ENCODE measurements at places on chromosomes 6 and 20.

DNA sequence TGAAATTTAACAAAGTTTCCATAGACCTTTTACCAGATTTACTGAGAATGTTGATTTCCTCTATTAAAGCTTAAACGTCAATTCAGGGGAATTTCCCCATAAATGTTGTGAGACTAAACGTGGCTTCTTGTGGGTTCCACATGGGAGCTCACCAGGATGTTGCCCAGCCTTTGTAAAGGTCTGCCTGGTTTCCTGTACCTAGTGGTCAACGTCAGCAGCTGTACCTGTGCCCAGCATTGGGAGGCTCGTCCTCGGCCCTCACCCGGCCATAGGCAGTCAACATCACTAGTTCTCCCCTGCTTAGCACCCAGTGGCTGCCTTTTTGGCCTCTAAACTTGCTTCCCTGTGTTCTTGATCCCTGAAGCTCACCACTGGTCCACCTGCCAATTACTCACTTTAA is 22.1 kb upstream of the CD83 start:
- DNase-seq: no peak
- H3K27me3 ChIP-seq: no peaks in the 10 kb centered on the region
- no peak overlapping the region for H3K4me3 ChIP-seq

GRCh38 chr20:59253325-59253724 is 47.1 kb upstream of the EDN3 start:
- H3K4me1 ChIP-seq: no peaks in the 10 kb centered on the region
- no peak for DNase-seq
- H3K4me3 ChIP-seq: no peak overlapping the region
- H3K27ac ChIP-seq: no peak overlapping the region
- no peaks in the 10 kb centered on the region for H3K27me3 ChIP-seq

DNA sequence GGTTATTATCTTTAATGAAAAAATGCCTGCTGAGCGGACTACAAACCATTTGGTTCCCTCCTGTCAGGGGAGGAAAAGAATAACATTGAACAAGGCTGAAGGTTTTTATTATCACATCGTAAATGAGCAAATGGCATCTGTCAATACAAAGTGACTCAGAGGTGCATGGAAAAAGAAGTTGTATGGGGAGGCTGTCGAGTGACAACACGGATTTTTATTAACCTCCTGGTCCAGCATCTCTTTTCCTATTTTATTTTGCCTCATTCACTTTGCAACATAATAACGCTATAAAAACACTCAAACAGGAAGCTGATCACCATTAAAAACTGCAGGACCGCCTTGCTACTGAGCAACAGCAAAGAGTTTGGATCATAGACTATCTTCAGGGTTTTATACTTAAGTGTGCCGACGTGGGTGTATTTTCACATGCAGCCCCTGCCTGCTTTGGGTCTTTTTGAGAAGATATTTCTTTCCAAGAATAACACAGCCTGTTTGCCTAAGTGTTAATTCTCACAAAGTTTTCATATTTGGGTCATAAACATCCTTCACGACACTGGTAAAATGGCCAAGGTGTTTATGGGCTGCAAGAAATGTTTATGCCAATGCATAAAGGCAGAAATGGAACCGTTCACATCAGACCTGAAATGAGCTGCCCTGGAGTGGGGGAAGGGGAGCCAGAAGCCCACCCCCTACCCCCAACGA is 132.1 kb upstream of the SALL4 start:
- no peaks in the 10 kb centered on the region for H3K36me3 ChIP-seq
- H3K4me3 ChIP-seq: no peak overlapping the region
- H3K27ac ChIP-seq: no peak overlapping the region
- DNase-seq: no peak
- H3K4me1 ChIP-seq: peaks cover 3% of the 10 kb centered on the region
- no peaks in the 10 kb centered on the region for H3K27me3 ChIP-seq

DNA sequence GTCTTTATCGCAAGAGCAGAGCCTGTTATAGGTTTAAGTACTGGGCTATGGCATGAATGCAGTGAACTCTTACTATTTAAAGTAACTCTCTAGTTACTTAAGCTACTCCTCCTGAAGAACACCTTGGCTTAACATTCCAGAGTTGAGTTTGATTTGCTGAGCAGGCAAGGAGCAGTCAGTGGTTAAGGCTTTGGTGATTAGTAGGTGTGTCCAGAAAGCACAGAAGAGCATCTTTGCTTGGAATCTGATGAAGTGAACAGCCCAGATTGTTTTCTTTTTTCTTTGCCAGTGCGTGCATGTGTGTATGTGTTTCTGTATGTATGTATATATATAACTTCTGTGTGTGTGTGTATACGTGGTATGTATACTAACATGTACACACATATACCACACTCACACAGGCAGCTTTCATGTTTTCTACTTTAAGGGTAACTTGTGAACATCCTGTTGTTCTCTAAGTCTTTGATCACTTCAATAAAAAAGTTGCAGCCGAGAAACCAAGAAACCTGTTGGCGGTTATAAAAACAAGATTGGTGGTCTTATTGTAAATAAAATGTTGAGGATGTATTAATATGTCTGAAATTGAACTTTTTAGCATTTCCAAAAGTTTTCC is 56.2 kb upstream of the TULP4 start:
- no peak for DNase-seq
- H3K27me3 ChIP-seq: no peaks in the 10 kb centered on the region
- H3K27ac ChIP-seq: no peak overlapping the region
- no peaks in the 10 kb centered on the region for H3K4me1 ChIP-seq
- H3K36me3 ChIP-seq: no peaks in the 10 kb centered on the region

DNA sequence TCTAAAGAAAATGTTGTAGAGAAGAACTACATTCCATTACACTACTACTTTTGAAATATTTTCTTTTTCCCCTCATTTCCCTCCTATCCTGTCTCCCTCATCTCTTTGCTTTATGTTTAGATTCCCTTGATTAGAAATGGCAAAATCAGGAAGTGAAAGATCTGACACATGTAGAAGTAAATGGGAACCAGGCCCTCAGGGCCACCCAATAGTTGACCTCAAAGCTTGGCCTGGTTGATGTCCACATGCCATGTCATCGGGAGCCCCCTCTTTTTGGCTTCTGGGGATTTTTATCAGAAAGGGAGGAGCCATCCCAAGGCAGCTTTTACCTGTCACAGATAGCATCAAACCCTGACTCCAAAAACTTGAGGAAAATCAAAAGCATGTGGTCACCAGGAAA is 168.3 kb upstream of the ECI2 start:
- H3K27me3 ChIP-seq: no peaks in the 10 kb centered on the region
- no peaks in the 10 kb centered on the region for H3K4me1 ChIP-seq
- H3K27ac ChIP-seq: no peak overlapping the region
- no peaks in the 10 kb centered on the region for H3K36me3 ChIP-seq
- no peak overlapping the region for H3K4me3 ChIP-seq

- no peak for DNase-seq
- no peaks in the 10 kb centered on the region for H3K27me3 ChIP-seq
- H3K27ac ChIP-seq: no peak overlapping the region
- H3K4me1 ChIP-seq: no peaks in the 10 kb centered on the region
Observed at GRCh38 chr6:11016452-11016851, 27.7 kb downstream of the ELOVL2 start.

- H3K27ac ChIP-seq: no peak overlapping the region
- no peaks in the 10 kb centered on the region for H3K4me1 ChIP-seq
- no peak overlapping the region for H3K4me3 ChIP-seq
- no peaks in the 10 kb centered on the region for H3K27me3 ChIP-seq
Observed at GRCh38 chr6:162751211-162751859, 23.6 kb downstream of the PACRG start.

DNA sequence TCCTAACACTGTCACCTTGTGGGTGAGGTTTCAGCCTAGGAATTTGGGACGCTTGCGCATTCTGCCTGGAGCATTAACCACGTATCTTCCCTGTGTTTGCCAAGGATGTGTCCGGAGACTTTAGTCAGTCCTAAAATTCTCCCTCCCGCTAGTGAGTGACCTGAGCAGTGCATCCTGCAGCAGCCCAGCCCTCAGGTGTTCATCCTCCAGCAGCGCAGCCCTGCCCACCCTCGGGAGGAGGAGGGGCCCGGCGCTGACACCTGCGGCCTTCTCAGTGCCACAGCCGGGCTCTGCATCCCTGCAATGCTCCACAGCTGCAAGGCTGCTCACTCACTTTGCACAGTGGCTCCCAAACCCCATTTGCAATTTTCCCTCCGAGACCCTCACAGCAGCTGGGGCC is 79.5 kb downstream of the ERMARD start:
- DNase-seq: no peak
- peaks cover 2% of the 10 kb centered on the region for H3K27me3 ChIP-seq
- no peak overlapping the region for H3K4me3 ChIP-seq
- H3K36me3 ChIP-seq: no peaks in the 10 kb centered on the region
- peaks cover 10% of the 10 kb centered on the region for H3K4me1 ChIP-seq

GRCh38 chr20:46316984-46317684 is 8.8 kb upstream of the CDH22 start:
- DNase-seq: no peak
- H3K4me3 ChIP-seq: no peak overlapping the region
- H3K36me3 ChIP-seq: no peaks in the 10 kb centered on the region
- H3K4me1 ChIP-seq: no peaks in the 10 kb centered on the region

DNA sequence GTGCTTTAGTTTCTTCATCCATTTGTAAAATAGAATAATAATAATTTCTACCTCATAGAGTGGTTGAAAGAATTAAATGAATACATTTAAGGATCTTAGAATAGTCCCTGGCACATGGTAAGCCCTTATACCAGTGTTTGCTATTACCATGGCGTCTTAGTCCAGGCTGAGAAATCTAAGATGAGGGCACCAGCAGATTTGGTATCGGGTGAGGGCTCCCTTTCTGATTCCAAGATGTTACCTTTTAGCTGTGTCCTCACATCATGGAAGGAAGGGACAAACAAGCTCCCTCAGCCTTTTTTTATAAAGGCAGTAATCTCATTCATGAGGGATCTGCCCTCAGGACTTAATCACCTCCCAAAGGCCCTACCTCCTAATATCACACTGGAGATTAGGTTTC is 123.9 kb upstream of the FOXO3 start:
- H3K36me3 ChIP-seq: no peaks in the 10 kb centered on the region
- H3K27ac ChIP-seq: no peak overlapping the region
- no peak for DNase-seq
- H3K4me3 ChIP-seq: no peak overlapping the region
- H3K4me1 ChIP-seq: no peaks in the 10 kb centered on the region

GRCh38 chr6:50653253-50653652 is 60.1 kb upstream of the TFAP2D start:
- DNase-seq: no peak
- H3K36me3 ChIP-seq: no peaks in the 10 kb centered on the region
- H3K4me3 ChIP-seq: no peak overlapping the region
- H3K4me1 ChIP-seq: no peaks in the 10 kb centered on the region

DNA sequence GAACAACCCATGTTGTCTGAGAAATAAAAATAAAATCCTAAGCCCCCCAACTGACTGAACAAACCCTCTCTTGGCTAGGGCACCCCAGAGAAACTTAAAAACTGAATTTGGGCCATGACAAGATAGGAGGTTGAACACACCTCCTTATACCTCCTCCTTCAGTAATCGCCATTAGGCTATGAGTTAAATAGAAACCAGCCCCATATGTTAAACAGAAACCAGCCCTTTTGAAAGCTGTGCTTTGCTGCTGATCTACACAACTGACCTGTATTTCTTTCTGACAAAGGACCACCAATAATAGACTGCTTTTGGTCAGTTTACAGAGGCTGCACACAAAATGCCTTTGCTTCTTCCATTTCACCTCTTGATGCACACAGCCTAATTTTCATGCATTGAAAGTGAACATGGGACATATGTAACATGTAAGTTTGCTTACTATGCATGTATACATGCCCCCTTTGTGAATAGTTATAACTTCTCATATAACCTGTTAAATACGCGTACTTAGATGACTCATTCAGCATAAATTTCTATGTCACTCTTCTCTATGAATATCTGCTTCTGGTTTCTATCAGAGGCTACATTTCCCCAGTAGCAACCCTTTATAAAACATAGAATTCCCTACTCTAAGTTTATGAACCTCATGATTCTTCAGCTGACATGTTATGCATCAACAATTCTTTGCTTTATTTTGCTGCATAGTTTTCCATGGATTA is 462.9 kb downstream of the COL12A1 start:
- no peaks in the 10 kb centered on the region for H3K27me3 ChIP-seq
- no peak overlapping the region for H3K27ac ChIP-seq
- no peaks in the 10 kb centered on the region for H3K4me1 ChIP-seq
- no peak overlapping the region for H3K4me3 ChIP-seq
- no peaks in the 10 kb centered on the region for H3K36me3 ChIP-seq
- DNase-seq: no peak

GRCh38 chr20:36493051-36493800 is 48.1 kb upstream of the MYL9 start:
- peaks cover 12% of the 10 kb centered on the region for H3K36me3 ChIP-seq
- no peak for DNase-seq
- H3K4me1 ChIP-seq: peaks cover 14% of the 10 kb centered on the region
- H3K27me3 ChIP-seq: no peaks in the 10 kb centered on the region
- no peak overlapping the region for H3K27ac ChIP-seq
- no peak overlapping the region for H3K4me3 ChIP-seq

DNA sequence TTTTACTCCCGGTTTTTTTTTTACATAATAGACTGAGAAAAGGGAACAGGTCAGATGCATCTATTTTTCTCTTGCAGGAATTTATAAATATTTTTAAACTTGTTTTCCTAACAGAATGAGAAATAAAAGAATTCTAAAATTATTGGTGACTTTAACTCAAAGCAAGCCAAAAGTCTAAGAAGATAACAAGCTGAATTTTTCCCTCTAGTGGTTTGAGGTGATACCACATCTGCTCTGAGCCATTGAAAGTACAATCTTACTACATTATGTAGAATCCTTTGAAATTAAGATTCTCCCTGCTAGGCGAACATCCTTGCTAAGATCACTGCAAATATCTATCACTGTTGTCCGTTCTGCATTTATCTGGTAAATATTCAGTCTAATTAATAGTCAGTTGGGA is 10.7 kb upstream of the STMND1 start:
- H3K27me3 ChIP-seq: no peaks in the 10 kb centered on the region
- no peaks in the 10 kb centered on the region for H3K36me3 ChIP-seq
- no peak for DNase-seq
- no peak overlapping the region for H3K4me3 ChIP-seq
- no peak overlapping the region for H3K27ac ChIP-seq

- no peak overlapping the region for H3K27ac ChIP-seq
- H3K27me3 ChIP-seq: no peaks in the 10 kb centered on the region
- DNase-seq: no peak
- no peak overlapping the region for H3K4me3 ChIP-seq
- no peaks in the 10 kb centered on the region for H3K36me3 ChIP-seq
Observed at GRCh38 chr6:12534069-12534853, 182.3 kb upstream of the PHACTR1 start.

- no peaks in the 10 kb centered on the region for H3K27me3 ChIP-seq
- DNase-seq: no peak
- H3K36me3 ChIP-seq: no peaks in the 10 kb centered on the region
Observed at GRCh38 chr6:50990750-50991446, 172.2 kb downstream of the TFAP2B start.
